Stimulated activated memory B cell treated with anti-CD40 and anti-IgM and Interleukin-4, amounts not matched to agents 10 μg/mL and 1 μg/mL and 100 μg/mL, for 72 hours (primary cell): ENCODE measurements at places on chromosomes 7 and 10.

GRCh38 chr10:95742962-95743535 lies 12.9 kb upstream of the ENTPD1 start:
- no peak for ATAC-seq

DNA sequence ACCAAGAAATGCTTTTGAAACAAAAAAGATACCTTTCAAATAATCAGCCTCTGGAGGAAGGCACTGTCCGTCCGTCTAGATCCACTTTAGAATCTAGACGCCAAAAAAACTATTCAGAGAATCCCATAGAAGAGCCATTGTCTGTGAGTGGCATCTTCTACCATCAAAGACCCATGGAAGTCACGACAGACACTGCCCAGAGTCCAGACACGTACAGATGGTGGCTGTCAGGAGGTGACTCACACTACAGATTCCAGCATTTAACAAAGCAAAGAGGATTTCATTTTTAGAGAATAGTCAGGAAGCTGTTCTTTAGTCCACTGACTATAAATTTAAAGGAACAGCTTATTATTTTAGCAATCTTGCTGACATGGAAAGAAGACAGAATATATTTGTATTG lies 11.7 kb downstream of the C1QL3 start:
- no peak for ATAC-seq

- ATAC-seq = peak; percentile 83
Measured at GRCh38 chr7:74061840-74062539, 21.6 kb upstream of the LIMK1 start.

GRCh38 chr7:92421676-92422435 lies 25.4 kb upstream of the GATAD1 start:
- no peak for ATAC-seq

DNA sequence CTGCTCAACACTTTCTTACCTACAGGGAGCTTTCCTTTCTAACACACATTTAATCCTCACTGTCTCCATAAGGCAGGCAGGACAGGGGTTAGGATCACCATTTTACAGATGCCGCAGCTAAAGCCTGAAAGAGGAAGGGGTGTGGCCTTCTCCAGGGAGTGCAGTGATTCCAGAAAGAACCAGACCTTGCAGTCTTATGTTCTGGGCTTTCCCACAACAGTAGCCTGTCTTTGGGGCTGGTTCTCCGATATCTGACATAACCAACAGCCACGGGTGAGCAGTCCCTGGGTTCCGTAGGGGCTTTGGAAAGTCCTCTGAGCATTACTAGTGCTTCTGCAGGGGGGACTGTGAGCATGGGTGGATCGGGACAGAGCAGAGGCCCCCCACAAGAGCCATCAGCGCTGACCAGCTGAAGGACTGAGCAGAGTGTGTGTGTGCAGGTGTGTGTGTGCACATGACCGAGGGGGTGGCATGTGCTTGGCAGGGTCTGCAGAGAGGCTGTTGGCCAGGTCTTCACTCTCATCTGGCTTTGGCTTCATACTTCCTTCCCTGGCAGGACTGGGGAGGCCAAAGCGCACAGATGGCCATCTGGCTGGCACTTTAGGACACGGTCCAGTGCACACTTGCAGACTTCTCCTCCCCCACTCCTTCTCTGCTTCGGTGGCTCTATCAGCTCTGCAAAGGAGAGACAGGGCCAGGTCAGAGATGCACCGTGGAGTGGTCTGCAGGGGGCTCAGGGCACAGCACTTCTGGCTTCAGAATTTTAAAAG lies 400.3 kb downstream of the RPS24 start:
- no peak for ATAC-seq

DNA sequence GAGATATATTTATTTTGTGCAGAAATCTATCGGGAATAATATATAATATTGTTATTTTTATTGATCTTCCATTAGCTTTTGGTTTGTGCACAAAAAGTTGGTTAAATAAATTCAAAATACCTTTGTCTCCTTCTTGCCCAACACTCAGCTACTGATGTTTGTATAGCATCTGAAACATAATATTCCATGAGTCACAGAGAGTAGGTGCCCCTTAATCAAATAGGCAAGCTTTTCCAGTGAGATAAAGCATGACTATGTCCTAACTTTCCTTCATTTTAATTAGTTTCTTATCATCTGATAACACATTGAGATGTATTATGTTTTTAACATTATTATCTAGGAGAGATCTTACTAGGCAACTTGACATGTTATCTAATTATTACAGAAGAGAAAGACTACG lies 432.2 kb downstream of the KIF20B start:
- ATAC-seq = no peak

GRCh38 chr10:126324826-126325225 lies 63.5 kb downstream of the ADAM12 start:
- no peak for ATAC-seq

- ATAC-seq = no peak
Measured at GRCh38 chr10:66190413-66190812, 735.4 kb upstream of the LRRTM3 start.

DNA sequence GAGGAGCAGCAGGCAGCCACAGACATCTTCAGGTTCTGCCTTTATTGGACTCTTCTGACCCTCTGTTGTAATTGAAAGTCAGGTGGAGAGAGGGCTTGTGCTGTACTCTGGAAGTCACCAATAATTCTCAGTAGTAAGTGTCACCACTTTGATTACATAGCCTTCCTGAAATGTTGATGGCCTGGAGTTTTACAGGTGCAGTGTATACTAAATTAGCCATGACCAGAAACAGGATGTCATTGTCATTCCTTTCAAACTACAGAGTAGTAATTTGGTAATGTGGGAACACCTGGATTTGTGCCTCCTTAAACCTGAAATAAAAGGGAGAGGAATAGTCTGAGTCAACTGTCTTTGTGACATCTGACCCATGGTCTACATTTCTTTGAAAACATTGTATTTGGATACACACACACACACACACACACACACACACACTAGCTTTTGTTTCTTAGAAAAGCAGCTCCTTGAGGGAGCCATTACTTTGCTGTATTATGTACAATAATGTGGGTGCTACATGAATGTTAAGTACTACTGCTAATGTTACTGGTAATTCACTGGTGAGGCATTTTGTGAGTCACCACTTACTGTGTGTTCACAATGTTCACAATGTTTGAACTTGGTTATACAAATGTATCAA lies 19.6 kb downstream of the ARL4A start:
- ATAC-seq = no peak

GRCh38 chr10:47145290-47145934 lies 154.6 kb upstream of the GDF10 start:
- ATAC-seq = no peak

DNA sequence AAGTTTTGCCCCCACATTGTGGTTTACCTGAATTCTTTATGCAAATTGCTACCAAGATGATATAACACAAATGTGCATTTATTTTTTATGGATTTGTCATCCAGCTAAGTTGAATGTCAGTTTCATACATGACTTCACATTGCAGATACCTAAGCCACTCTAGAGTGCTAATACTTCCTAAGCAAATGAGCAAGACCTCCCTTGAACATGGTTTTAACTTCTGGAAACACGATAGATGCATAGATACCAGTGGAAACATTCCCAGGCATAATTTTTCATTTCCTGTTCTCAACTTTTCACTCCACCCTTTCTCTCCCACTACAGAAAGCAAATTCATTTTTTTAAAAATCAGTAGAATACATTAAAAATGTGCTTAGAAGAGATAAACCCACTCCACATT lies 20.3 kb downstream of the GOT1 start:
- no peak for ATAC-seq

DNA sequence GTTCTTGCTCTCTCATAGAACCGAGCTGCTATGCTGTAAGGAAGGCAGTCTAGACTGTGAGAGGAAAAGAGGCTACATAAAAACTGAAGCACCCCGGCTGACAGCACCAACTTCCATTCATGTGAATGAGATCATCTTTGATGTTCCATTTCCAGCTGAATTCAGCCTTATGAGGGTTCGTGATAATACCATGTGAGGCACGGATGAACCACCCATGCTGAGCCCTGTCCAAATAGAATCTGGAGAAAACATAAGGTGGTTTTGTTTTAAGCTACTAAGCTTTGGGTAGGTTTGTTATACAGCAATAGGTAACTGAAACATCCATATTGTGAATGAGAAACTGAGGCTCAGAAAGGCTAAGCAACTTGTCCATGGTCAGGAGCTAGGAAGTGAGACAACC lies 6.9 kb upstream of the VAX1 start:
- no peak for ATAC-seq

DNA sequence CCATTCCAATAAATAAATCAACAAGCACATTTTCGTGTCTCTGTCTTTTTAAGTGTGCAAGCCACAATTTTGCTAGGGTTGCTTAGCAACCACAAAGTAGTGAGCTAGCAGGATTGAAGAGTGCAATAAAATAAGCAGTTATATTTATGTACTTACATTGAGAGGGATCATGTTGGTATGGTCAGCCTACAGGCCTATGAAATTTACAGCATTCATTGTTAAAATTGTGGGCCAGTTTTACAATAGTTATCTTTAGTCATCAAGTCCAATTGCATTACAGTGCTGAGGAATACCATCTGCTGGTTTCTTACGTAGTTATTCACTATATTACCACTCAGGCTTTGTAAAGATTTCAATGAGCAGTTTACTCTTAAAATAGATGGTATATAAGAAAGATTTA lies 192.5 kb upstream of the POT1 start:
- no peak for ATAC-seq

DNA sequence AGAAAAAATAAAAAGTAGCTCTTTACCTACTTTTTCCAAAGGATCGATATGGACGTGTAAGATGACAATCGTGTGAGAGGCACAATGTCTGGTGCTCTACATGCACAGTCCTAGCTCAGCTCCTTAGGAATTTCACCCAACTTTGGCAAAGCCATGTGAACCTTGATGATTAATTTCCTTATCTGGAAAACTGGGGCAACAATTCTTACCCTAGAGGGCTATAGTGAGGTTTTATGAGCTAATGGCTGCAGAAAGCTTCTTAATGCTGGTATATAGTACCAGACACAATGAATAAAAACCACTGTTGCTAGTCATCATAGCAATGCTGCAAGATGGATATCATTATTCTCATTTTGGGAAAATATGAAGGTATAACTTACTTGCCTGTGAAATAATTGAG lies 202.7 kb downstream of the PARD3 start:
- ATAC-seq = no peak

GRCh38 chr7:98551611-98552273 lies 65.3 kb upstream of the NPTX2 start:
- ATAC-seq = no peak

- ATAC-seq = peak; percentile 51
Measured at GRCh38 chr10:103276896-103277712, at the start of gene INA. INA (plus strand) TSS chr10:103277138; CDS start chr10:103277212, 74 bp downstream.

DNA sequence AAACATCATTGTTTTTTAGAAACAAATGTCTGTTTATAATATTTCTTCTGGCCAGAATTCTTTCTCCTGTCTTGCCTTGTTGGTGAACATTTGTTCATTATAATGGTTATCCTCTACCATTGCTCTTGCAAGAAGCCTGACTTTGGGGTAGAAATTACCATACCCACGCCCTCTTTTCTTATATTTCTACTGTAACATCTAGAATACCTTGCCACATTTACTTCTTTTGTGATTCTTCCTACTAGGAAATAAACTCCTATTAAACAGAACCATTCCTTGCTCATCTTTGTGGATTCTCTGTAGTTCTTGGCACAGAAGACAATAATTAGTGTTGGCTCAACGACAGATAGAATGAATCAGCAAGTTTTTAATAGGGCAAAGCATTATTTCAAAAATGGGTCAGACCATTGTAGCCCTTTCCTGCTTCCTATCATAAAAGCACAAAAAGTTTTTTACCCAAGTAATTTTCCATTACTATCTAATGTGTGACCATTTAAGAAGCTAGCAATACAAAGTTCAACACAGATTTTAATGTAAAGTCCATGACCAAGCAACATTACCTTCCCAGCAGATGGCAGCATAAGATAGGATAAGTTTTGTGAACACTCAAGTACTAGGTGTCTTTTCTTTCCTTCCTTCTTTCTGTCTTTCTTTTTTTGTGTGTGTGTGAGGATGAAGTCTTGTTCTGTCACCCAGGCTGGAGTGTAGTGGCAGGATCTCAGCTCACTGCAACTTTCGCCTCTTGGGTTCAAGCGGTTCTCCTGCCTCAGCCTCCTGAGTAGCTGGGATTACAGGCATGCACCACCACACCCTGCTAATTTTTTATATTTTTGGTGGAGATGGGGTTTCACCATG lies 270.4 kb downstream of the HGF start:
- ATAC-seq = no peak

- ATAC-seq = no peak
Measured at GRCh38 chr7:114269714-114270113, 144.9 kb upstream of the FOXP2 start.

DNA sequence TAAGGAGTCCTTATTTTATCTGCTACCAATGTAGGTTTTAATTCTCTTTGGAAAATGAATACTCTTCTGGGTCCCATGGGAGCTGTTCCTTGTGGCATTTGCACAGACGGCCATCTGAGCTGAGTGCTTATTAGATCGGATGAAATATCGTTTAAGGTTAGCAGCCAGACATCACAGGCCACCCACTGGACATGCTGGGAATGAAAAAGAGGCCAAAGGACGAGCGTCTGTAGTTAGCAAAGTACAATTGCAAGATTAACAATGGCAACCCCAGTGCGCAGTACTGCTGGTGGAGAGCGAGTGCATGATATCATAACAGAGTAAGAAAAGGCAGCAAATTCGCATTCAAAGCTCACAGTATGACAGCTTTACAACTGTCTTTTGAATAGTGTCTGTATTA lies 28.3 kb upstream of the CREB5 start:
- ATAC-seq = no peak

DNA sequence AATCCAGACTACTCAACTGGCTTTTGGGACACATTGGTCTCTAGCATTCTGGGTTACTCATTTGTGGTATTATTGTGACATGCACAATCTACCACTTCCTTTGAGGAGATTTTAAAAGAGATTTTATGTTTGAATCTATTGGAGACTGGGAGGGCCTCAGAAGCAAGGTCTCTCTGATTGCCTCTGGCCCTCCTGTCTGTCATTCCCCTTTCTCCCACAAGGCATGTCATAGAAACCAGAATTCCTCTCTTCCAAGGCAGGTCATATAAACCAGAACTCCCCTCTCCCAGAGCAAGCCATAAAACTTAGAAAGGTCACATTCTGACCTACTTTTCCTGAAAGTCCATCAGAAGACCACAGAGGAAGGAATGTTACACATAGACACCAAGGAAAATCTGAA lies 777.7 kb downstream of the PHTF2 start:
- ATAC-seq = no peak

GRCh38 chr7:12949060-12949931 lies 261.9 kb downstream of the ARL4A start:
- ATAC-seq = no peak

DNA sequence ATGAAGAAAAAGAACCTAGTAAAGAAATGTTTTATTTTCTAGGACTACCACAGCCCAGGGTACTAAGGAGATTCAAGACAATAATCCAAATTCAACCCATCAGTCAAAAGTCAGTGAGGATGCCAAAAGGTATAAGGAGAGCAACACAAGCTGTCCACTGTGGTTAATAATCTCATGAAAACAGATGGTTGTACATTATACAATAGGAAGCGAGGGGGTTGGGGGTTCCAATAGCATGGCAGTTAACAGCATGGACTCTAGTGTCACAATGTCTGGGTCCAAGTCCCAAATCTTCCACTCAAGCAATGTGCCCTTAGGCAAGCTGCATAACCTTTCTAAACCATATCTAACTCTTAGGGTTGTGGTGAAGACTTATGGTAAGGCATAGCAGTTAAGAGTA lies 35.1 kb downstream of the BRAF start:
- ATAC-seq = no peak
